ENCODE measurements at places on chromosomes 7 and 10.

- DNase-seq: no peak
Observed at GRCh38 chr10:19488592-19489280, 327.5 kb upstream of the PLXDC2 start.

GRCh38 chr7:117974891-117975290 lies 101.7 kb upstream of the CTTNBP2 start:
- no peak for DNase-seq

DNA sequence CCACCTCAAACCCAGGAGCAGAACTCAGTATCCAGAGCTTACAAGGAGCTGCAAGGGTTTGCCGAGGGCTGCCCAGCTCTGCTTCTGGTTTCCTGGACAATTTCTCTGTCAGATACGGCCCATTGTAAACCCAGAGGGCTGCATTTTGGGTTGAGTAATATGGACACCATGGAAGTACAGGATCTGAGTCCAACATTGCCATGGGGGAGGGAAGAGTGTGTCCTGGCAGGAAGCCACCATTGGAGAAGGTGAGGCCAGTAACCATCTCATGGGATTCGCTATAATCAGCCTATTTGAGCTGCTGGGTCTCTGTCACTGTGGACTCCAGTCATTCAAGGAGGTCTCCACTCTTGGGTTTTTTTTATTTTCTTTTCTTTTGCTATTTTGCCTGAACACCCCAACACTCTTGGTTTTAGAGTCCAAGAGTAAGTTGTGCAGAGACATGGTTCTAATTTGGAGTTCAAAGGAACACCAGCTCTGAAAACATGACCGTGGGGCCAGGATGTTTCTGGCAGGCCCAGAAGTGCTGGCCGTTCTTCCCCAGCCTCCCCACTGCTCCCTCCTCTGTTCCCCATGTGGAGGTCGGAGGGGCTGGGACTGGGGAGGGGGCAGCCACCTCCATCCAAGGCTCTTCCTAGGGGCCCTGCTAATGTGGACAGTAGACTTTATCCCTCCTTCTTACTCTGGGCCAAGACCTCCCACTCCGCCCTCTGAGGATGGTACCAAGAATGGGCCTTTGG lies 46.2 kb downstream of the CHST3 start:
- DNase-seq: no peak

DNA sequence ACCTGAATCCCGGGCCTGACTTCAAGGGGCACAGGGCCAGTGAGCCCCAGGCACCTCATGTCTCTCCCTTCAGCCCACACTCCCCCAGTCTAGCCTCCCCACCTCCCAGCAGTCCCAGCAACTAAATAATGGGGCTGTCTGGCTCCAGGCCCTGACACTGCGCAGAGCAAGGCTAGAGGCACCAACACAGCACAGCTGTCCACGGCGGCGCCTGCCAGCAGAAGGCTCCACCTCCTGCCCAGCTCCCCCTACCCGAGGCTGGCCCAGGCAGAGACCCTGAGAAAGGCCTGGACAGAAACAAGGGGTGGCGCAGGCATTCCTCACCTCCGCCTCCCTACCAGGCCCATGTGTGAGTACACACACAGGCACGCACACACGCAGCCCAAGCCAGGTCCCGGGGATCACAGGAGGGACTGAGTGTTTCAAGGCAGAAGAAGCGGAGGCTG lies 6.1 kb downstream of the KCNH2 start:
- peak; percentile 73 for DNase-seq

GRCh38 chr10:122181041-122181732 lies 89.9 kb upstream of the BTBD16 start:
- DNase-seq: no peak

DNA sequence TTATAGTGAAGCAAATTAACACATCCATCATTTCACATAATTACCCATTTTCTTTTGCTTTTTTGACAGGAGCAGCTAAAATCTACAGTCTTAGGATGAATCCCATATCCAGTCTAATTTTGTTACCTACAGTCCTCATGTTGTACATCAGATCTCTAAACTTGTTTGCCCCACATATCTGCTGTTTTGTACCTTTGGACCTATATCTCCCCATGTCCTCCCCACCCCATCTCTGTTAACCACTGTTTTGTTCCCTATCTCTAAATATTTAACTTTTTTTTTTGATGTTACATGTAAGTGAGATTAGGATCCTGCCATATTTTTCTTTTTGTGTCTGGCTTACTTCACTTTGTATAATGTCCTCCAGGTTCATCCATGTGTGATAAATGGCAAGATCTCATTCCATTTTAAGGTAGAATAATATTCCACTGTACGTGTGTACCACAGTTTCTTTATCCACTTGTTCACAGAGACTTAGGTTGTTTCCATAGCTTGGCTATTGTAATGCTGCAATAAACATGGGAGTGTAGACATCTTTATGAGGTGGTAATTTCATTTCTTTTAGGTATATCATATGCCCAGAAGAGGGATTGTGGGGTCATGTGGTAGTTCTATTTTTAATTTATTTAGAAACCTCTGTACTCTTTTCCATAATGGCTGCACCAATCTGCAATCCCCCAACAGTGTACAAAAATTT lies 19.6 kb downstream of the NPVF start:
- no peak for DNase-seq

GRCh38 chr7:149071641-149072437 lies 18.7 kb downstream of the ZNF786 start:
- no peak for DNase-seq

DNA sequence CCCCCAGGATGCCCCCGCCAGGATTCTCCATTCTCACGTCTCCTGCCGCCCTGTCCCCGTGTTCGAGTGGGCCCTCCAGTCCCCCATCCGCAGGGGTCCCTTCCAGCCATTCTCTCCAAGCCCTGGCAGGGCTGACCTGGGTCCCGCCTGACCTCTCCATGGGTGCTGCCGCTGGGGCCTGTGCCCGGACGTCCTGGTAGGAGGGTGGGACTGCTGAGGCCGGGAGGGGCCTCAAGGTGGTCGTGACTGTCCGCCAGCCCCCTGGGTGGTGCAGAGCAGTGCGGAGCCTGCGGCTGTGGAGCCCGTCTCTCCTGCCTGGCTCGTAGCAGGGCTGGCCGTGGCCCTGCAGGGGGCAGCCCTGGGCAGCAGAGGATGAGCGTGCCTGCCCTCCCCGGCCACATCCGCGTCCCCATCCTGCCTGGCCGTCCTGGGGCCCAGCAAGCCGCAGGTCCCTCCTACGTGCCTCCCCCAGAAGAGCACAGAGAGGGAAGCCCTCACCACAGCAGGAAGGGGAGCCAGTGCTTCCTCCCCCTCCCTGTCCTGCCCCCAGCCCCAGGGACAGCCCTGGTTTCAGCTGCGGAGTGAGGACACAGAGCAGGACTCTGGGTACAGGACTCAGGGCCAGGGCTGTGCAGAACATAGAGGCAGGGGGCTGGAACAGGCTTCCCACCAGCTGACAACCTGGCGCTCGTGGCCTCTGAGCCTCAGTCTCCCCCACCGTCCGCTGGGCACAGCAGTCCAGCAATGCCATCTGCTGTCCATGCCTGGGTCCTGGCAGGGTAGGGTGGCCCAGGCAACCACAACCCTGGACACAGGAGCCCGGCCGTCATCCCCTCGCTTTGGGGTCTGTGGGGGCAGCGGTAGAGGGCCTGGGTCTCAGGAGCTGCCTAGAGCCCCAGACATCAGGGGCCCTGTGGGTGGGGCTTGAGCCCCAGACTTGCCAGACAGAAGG lies 1.5 kb upstream of the GRIFIN start:
- peak; percentile 34 for DNase-seq

GRCh38 chr7:26709210-26709990 lies 155.0 kb downstream of the SKAP2 start:
- DNase-seq: no peak

- no peak for DNase-seq
Observed at GRCh38 chr7:4650433-4651047, 31.6 kb upstream of the FOXK1 start.

- DNase-seq: no peak
Observed at GRCh38 chr7:117781707-117782106, 91.5 kb downstream of the CTTNBP2 start.

DNA sequence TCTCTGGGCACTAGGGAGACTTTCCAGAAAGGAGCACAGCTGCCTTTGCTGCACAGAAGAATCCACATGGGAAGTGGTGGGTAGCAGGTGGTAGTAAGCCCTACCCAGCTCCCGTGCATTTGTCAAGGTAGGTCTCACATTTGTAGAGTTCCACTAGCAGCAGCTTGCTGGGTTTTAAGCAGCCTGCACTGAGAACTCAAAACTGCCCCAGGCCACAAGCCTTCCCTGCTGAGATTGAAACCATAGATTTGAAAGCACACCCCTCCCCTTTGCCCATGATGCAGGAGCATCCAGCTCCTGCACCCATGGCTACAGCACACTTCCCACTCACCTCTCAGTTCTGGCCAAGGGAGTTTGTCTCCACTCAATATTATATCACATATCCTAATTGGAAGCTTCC lies 604.5 kb upstream of the STEAP1 start:
- DNase-seq: no peak

DNA sequence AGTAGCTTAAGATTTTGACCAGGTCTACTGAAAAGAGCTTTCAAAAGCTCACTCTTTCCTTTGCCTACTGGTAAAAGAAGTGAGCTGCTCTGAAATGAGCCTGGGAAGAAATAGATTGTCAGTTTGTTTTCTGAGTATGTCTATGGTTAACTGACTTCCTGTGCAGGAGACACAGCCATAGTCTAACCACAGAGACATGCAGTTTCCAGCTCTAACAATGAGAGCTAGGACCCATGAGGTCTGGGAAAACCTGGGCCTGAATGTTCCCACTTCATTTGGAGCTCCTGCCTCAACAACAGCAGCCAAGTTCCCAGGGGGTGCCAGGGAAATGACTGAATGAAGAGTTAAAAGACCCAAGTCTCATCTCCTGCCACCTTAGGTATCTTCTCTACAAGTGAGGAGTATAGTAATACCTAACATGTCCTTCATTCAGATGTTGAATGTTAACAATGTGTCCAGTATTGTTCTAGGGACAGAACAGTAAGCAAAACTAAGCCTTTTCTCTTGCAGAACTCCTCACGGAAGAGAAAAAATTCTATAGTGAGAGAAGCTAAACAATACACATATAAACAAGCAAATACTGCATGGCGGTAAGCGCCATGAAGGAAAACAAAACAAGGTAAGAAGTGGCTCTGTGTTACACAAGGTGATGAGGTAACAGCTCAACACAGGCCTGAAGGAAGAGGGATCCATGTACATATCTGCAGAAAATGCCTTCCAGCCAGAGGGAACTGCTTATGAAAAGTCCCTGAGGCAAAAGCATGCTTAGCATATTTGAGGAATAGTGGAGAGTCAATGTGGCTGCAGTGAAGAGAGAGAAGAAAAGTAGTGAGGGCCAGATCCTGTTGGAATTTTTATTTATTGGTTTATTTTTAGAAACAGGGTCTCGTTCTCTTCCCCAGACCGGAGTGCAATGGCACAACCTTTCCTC lies 26.4 kb upstream of the ANKRD1 start:
- no peak for DNase-seq

DNA sequence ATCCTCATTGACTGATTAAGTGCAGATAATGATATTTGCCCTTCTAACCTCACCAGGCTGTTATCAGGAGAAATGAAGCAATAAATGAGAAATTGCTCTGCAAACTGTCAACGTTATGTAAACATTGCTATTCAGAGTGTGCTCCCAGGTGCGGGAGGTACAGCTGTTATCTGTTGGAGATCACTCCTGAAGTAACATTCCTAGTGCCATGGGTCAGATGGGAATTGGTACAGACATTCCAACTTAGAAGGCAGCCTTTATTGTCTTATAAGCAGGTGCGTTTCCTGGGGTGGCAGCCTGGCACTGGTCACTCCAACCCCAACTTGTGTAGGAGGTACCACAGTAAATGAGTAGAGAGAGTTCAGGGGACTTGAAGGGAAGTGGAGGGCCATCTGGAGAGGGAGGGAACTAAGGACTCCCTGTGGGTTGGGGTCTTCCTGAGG lies 36.8 kb downstream of the HK1 start:
- no peak for DNase-seq

DNA sequence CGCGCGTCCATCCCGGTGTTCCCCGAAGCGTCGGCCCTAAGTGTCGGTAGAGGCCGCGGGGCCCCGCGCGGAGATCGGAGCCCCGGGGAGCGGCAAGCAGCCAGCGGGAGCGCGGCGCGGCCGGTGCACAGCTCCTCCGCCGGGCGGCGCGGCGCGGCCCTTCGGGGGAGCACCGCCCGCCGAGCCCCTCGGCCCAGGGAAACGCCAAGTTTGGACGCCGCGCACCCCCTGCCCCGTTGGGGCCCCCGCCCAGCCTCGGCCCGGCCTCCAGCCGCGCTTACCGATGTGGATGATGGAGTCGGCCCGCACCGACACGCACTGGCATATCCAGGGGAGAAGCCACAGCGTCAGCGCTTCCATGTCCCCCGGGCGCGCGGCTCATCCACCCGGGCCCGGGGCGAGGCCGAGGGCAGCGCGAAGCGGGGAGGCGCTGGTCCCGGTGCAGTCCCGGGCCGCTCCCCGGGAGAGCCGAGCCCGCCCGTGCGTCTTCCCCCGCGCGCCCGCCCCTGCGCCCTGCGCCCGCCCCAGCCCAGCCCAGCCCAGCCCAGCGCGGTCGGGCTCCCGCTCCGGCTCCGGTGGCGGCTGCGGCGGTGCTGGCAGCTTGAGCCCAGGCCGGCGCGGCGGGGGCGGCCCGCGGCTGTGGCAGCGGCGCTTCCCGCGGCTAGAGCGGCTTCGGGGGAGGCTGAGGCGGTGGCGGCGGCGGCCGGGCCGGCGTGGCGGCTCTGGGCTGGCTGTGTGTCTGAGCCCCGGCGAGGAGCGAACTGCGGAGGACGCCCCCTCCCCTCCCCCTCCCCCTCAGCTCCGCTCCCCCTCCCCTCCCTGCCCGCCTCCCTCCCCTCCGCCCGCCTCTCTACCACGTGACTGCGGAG lies at the start of gene GRID1:
GRID1 (minus strand) TSS at position 763 of the 869 bp plus-strand sequence.
- DNase-seq: no peak

GRCh38 chr7:80478683-80479082 lies 33.2 kb downstream of the GNAT3 start:
- no peak for DNase-seq

DNA sequence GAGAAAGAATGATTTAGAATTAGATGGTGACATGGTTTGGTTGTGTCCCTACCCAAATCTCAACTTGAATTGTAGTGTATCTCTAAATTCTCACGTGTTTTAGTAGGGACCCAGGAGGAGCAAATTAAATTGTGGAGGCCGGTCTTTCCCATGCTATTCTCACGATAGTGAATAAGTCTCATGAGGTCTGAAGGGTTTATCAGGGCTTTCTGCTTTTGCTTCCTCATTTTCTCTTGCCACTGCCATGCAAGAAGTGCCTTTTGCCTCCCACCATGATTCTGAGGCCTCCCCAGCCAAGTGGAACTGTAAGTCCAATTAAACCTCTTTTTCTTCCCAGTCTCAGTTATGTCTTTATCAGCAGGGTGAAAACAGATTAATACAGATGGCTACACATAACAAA lies 167.4 kb upstream of the SVIL start:
- DNase-seq: no peak
